Stimulated activated CD4-positive, alpha-beta T cell treated with anti-CD3 and anti-CD28 coated beads, Interleukin-15, amount 100 ng/mL, for 24 hours (primary cell): ENCODE measurements at places on chromosomes 2 and 18.

DNA sequence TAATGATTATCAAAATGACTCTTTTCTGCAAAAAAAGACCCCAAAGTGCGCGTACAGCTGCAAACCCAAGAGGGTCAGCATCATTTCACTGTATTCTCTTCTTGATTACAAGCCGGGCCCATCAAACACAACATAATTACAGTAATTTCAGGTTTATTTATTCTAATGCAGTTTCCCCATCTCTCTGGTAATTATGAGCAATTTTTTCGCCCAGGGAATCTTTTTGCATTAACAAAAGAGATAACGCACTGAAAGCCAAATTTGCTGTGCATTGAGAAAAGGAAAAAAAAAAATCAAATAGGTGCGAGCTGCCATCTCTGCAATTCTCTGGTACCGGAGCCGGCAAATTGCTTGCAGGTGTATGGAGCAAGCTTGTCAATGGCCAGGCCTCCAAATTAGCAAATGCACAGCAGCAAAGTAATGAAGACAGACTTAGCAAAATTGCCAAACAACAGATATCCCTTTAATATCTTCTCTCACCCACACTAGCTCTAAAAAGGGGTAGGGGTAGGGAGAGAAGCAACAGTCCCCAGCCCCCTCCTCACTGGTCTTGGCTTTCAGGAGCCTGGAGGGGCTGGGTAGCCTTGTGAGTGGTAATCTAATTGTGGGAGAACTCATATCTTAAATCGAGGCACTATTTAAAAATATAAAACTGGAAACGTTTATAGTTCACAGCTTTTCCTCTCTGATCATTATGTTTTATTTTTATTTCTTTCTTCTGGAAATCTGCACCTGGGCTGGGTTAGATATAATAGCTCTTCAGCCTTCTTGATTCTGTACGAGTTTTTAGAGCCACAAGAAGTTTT is 6.7 kb downstream of the DLX1 start:
- no peak for DNase-seq

DNA sequence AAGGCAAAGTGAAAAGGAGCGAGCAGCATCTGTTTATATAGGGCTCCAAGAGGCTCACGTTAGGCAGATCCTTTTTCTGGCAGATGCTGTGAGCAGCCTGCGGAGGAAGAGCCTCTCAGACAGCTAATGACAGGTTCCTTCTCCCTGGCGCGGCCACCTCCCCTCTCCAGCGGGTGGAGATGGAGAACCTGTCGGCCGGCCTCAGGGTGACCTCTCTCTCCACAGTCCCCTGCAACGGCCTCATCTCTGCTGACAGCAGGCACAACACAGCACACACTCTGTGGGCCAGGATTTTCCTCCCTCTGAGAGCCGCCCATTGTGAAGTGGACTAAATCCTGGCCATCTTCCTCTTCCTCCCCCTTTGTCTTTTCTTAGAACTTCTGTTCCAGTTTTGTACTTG is 119.8 kb downstream of the PRKCE start:
- DNase-seq: no peak

DNA sequence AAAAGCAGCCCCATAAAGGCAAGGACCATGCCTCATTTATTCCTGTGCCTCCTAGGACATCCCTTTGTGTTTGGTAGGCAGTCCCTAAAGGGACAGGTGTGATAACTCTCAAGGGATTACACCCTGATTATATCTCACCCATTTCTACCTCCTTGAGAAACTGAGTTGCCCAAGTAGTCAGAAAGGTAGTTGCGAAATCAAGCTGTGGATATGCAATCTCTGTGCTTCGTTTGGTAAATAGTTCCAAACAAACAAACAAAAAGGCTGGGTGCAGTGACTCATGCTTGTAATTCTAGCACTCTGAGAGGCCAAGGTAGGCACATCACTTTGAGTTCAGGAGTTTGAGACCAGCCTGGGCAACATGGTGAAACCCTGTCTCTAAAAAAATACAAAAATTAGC is 100.2 kb upstream of the ARL5A start:
- DNase-seq: no peak

DNA sequence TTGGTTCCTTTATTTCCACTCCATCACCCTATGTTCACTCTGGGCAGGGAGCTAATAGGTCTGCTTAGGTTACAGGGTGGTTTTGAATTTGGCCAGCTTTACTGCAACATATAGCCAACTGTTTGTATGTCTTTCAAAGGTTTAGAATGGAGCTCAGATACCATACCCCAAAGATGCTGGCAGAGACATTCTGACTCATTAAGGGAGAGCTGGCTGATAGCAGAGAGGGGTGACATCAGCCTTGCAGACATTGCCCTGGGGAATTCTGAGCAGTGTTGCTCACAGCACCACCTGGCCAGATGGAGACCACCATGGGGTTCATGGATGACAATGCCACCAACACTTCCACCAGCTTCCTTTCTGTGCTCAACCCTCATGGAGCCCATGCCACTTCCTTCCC is 2.1 kb downstream of the PROKR1 start:
- DNase-seq: no peak

DNA sequence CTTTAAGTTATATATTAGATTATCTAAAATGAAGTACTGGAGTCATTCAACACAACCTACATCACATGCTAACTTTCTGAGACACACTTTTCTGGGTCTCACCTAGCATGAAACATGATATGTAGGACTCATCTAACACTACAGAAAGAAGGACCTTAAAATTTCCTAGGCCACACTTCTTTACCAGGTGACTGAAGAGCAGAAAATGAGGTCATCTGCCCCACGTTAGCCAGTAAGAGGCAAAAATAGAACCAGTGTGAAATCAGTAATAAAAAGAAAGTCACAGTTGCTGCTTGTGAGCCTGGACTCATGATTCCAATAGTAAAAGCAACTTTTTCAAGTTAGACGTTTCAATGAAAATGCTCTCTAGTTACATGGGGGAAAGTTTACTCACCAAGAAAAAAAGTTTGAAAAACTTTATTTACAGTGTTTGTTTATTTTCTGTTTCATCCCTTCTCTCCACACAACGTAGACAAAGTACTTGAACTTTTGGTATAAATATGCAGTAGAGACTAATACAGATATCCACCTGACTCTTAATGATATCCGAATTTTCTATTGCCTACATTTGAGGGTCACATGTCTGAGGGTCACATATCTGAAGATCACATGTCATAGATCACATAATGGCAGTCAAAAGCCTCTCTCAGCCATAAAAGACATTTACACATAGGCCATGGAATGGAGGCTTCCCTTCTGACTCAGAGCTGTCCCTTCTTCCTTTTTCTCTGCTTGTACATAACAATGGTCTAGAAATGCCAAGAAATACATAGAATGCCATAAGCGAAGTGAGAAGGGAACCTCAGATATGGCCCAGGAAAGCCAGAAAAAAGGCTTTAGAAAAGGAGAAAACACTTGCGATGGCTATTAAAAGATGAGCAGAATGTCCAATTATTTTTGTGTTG is 362.9 kb downstream of the ZEB2 start:
- no peak for DNase-seq

DNA sequence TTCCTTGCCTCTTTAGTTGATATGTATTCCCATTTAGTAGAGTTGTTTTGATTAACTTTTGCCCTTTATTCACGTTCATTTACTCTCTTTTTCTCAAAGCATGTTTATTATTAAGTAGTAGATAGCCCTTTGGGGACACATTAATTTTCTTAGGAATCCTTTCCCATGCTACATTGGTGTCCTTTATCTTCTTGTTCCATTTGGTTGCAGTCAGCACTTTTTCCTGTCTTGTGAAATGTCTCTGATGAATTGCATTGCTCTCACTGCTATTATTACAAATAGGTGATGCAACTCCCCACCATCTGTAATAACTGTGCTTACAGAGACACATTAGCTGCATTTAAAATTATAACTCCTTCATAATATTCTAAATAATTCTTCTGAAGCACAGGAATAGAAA is 428.5 kb upstream of the CNTNAP5 start:
- no peak for DNase-seq

DNA sequence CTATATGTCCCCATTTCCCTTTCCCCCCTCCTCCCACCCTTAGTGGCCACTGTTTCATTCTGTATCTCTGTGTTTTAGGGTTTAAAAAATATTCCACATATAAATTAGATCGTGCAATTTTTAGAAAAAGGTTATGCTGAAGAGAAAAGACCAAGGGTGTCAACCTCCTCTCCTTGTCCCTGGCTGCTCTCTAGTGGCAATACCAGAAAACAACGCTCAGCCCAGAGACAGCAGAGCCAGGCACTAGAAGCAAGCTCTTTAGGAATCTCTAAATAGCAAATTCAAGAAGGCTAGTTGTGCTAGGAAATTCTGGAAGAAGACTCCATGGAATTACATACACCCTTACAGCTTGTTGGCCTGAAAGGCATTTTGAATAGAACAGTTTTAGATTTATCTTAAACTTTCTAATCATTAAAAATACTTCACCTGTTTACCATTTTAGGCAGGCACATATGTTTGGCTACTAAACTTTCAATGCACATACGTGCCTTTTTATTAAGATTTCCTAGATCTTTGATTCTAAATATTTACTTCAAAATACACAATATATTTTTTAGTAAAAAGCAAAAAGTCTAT is 35.1 kb upstream of the RASGRP3 start:
- peak; percentile 19 for DNase-seq

- DNase-seq: no peak
Measured at GRCh38 chr2:202221873-202222272, 16.5 kb downstream of the SUMO1 start.

GRCh38 chr2:146623771-146624170 is 1221.1 kb upstream of the ACVR2A start:
- DNase-seq: no peak

DNA sequence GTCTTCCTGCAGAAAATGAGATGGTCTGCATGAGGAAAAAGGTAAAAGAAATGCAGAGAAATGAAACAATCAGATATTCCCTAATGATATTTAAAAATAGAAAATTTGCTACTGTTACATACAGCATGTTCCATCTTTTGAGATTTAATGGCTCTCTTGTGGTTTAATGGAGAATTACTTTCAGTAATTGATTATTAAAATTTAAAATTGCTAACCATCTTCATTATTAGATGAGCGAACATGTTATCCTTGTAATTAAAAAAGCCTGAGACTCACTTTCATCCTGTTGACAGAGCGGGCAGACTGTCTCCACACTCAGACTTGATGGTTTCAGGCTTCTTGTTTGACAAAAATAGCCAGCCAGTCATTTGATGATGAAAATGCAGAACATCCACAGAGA is 171.0 kb downstream of the GRB14 start:
- DNase-seq: no peak

DNA sequence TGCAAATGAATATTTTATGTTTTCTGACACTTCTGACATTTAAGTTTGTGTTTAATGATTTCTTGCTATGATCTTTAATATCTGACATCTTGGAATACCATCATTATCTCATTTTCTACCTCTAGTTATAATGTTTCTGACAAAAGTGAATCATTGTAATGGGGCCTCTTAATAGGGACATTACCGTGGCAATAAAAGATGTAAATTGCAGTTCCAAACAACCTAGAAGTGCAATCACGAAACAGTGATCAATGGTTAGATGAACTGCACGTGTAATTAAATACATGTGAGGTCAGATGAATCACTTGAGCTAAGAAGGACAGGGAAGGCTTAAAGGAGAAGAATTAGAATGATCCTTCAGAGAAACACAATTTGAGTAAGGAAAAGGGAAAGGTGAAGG is 1078.3 kb downstream of the DPP10 start:
- DNase-seq: no peak

DNA sequence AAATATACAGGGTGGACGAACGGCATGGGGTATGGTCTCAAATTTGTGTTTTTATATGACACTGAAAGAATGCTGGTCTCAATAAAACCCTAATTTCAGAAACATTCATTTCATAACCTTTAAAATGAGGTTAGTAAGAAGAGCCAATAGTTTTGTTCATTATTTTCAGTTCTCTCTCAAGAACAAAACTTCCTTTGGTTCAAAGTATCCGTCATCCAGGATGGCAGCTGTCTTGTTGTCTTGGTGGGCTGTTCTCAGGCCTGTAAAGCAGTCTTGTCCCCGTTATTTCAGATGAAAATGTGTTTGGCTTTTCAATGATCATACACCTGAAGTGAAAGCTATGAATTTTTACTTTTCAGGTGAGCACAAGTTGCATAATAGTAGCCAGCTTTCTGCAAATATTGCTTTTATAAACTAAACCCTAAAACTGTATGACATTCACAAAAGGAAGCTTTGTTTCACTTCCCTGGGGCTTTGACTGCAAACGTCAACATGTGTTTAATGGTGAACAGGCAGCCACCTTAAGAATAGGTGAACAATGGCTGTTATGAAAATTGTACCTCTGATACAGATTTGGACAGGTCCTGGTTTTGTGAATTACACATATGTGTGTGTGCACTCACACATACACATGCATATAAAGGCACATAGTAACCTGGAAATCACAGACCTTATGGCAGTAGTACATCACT is 2.6 kb downstream of the IL18RAP start:
- no peak for DNase-seq
